Activated CD8-positive, alpha-beta memory T cell treated with anti-CD3 and anti-CD28 coated beads, Interleukin-2, amount 10 ng/mL, durations not matched to agents 7 days and 5 days (primary cell): ENCODE measurements at places on chromosomes 16 and 17. TPM values are rescaled to one million over a fixed set of nuclear protein-coding genes. Genes with fewer than 3 reads are reported as not detected.

KCNJ12 gene
- total RNA-seq = not detected

SBK1 gene
- 11.3 TPM for total RNA-seq

RAB26 gene
- total RNA-seq = 0.70 TPM

DNA sequence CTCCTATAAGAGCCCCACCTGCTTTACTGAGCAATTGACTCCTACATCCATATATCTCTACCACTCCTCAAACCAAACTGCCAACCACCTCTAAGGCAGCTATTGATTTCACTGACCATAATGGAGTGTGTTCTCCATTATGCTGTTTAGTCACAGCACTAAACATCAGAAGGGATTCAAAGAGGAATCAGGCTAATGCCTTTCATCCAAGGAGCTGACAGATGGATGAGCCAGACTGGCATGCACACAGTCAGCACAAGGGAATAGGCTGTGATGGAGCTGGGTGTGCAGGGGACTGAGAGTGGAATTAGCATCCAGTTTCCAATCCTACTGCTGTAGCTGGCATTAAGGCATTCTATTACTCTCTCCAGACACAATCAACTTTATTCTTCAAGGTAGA, 88.7 kb upstream of the CCL2 start:
- no peak for DNase-seq

DNA sequence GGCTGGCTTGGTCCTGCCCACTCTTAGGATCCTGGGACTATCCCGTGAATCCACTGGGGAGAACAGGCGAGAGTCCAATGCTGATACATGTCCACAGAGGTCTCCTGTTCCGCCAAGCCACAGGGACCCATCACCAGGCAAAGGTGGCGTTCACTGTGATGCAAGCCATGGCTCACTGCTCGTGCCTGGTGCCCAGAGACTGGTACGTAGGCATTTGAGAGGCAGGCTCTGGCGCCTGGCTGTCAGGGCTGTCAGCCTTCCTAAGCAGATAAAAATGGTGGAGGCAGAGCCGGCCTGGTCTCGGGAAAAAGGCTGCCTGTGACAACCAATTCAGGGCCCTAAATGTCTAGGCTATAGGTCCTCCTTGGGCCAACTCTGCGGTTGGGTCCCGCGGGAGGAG, 2329.0 kb downstream of the TP53TG3F start:
- DNase-seq = no peak

- no peak for DNase-seq
Observed at GRCh38 chr16:14628806-14629611, 1.1 kb downstream of the PARN start.

- no peak for DNase-seq
Observed at GRCh38 chr17:8966926-8967325, 1.4 kb upstream of the PIK3R5 start.

DNA sequence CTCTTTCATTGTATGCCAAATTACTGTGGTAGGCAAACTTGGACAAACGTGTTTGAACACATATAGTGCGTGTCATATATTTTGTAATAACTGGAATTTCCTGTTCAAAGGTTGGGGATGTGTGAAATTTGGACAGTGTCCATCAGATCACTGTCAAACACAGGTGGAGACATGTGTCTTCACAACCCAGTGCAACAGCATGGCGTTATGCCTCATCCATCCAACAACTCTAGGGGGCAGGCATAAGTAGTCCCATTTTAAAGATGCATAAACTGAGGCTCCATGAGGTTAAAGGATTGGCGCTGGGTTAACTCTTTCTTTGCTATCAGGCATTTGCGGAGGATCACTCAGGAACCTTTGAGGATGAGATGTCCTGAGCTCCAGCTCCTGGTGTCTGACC, 103.7 kb downstream of the RBFOX1 start:
- DNase-seq = no peak

DNA sequence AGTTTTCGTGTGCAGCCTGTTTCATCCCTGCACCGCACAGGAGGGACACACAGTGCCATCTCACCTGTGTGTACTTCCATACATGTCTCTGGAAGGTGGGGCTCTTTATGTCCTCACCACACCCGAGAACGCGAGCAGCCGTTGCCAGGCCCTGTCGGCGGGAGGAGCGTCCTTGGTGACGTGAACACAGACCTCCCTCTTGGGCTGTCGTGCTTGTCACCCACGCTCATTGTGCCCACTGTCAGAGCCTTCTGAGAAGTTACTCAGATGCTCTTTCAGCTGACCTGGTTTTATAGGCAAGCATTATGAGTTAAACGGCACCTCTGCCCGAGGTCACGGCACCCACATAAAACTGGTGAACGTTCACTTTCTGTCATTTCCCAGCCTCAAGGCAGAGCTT, 40.2 kb downstream of the ZNF750 start:
- no peak for DNase-seq

DNA sequence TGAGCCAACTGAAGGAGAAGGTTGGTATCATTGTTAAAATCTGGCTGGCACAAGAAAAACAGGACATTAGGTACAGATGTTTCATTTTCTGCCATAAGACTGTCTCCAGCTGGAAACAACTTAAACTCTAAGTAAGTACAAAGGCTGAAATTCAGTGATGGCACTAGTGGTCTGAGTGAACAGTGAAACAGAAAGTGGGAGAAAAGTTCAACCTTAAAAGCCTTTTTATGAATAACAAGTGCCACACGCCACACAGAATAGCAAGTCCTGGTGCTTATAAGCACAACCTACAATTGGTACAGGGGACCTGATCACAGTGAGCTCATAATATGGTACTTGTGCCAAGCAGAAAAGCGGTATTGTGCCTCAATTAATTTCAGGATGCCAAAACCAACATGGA, 56.7 kb downstream of the CEP112 start:
- no peak for DNase-seq

DNA sequence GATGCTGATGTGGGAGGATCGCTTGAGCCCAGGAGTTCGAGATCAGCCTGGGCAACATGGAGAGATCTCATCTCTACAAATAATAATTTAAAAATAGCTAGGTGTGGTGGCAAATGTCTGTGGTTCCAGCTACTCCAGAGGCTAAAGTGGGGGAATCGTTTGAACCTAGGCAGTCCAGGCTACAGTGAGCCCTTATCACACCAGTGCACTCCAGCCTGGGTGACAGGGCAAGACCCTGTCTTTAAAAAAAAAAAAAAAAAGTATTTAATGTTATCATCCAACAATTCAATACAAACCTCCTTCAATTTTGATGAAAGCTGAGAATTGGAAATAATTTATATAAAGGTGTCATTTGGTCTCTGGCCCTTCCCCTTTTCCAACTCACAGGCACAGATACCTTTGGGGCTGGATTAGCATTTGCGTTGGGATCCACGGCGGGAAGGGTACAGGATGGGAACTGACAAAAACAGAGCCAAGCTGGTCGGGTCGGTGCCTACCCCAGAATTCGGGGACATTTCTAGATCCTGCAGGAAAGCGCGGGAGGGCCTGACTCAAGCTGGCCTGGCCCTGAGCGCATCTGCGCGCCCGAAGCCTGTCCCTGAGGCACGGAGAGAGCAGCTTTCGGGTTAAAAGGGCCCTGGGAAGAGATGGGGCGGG, 860 bp upstream of the DCAF7 start:
- no peak for DNase-seq

- no peak for DNase-seq
Observed at GRCh38 chr17:79046197-79046915, 22.4 kb downstream of the C1QTNF1 start.

DNA sequence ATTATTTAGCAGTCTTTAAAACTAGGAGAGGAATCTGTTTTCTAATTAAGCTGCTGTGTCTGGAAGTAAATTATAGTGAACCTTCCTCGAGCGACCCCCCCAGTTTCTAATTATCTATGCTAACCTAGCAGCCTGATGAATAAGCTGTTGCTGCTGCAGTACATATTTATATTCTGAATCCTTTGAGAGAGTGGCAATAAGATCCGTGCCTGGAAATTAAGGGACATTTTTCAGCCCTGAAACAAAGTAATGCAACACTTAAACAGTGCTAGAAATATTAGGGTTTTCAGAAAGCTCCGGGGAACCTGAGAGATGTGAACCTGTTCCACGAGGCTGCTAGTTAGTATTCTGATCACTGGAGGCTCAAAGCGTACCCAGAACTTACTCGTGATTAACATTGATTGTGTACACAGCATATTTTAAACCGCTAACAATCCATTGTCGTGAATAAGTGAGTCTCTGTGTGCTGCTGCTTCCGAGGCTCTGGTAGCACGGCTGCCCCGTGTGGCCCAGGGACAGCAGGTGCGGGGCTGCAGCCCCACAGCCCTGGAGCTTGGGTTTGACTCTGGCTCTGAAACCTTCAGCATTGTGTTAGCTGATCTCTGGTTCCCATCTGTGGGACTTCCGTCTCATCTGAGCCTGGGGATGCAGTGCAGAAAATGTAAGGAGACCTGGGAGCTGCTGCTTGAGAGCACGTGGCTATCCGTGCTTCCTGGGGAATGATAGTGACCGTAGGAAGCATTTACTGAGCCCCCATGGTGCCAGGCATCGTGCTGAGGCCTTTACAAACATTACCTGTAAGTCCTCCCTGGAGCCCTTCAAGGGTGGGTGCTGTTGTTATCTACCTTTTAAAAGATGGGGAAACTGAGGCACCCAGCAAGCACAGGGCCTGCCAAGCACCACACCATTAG, 190.9 kb upstream of the CHMP6 start:
- DNase-seq = peak; percentile 25

DNA sequence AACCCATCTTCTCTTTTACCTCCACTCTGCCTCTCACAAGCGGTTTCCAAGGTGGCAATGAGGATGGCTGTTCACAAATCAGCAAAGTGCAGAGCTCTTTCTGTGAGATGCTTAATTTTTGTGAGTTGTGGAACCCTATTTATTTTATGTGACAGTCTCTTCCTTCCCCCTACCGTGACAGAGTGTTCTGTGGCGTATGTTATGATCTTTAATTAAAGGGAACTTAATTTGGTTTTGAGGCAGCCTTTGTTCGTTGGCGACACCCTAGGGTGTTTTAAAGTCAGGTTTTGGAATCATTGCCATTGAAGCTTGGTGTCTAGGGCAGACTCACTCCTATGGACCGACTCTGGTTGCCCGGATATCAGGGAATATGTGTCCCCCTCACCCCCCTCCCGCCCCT, 83.3 kb upstream of the IRX3 start:
- DNase-seq = no peak
